ENCODE measurements at places on chromosomes 6 and 20.

- DNase-seq: no peak
Observed at GRCh38 chr6:109260126-109260525, 122.1 kb downstream of the CD164 start.

DNA sequence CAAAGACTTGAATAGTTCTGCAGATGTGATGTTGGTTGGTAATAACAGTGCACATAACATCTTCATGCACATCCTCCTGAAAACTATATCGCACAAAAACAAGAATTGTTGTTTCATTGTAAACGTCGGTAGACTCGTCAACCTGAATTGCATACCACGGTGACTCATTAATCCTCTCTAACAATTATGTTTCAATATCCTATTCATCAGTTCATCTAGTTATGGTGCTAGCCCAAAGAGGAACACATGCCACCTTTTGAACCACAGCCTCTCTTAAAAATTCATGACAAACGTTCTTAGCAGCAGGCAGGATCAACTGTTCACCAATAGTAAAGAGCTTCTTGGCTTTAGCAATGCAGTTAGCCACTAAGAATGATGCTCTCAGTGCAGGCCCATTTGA lies 25.0 kb downstream of the CRYBG1 start:
- DNase-seq: no peak

DNA sequence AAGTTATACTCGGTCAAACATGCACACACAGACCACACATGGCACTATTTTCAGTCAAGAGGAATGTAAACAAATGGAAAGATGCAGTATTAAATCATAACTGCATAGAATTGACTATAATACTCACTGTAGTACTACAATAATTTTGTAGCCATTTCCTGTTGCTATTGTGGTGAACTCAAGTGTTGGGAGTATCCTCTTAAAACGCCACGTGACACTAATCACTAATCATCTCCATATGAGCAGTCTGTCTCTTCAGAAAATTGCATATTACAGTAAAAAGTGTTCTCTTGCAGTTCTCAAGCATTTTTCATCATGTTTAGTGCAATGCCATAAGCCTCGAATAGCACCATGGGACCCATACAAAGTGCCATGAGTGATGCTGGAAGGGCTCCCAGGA lies 258.7 kb upstream of the ID4 start:
- DNase-seq: no peak

- DNase-seq: peak; percentile 50
Observed at GRCh38 chr6:32796848-32797776, 19.7 kb downstream of the HLA-DOB start.

DNA sequence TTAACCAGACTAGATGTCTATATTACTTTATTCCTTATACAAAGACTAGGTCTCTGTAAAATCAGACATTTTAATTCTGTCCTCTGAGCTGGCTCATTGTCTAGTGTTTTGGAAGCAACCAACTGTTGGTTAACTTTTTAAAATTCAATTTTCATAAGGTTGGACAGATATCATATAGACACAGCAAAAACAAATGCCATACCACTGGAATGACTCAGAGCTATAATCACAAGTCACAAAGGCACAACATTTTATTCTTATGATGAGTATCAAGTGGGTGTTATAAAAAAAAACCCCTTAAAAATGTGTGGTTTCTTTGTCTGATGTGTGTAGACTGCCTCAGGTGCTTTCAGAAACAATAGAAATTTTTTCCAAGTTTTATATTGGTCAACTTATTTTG lies 296.2 kb upstream of the MARCKS start:
- DNase-seq: no peak

GRCh38 chr20:32551693-32552092 lies 33.4 kb downstream of the NOL4L start:
- DNase-seq: no peak

DNA sequence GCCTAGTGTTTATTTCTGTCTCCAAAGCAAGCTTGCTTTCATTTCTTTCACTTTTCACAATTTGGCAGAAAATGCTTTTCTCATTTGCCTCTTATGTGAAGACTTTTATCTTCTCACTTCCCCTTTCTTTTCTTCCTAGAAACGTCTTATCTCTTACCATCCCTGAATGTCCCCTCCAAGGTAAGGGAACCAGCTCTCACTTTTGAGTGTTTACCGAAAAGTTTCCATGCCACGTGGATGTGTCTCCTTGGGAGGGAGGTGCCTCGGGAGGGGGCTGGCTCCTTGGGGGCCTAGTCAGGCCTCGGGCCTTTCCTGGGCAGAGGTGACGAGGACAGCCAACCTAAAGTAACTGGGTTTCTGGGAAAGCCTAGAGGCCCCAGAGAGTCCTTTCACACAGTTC lies 127.4 kb downstream of the CD24 start:
- no peak for DNase-seq

DNA sequence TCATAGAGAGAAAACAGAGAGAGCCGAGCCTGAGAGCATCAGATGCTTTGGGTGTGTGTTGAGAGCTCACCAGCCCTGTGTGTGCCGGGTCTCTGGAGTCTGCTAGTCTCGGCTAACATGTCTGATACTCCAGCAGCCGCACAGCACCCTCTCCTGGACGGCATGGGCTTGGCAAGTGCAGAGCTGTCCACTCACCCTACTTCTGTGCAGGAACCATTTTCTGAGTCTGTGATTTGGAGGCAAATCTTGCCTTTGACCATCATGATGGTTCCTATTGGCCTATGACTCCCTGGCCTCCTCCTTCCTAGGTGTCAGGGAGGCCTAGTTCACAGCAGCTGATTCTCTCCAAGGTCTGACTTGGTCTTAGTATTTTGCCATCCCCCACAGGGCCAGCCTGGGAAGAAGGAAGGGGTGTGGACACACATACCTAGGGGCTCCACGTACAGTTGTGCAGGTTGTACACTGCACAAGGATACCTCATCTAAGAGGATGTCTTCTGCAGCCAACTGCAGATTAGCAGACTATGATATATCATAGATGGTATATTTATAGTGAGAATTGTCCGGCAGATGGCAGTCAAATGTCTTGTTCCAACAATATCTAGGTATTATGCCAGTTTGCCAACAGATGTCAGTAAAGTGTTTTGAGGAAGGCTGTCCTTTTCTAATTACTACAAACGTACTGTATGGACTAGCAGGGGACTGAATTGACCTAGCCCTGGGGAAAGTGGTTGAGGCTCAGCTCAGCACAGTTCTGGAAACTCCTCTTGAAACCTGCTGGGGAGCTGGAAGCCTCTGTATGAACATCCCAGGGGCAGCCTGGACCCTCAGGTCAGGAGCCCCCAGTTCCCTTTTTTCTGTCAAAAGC lies 13.0 kb downstream of the FGD2 start:
- DNase-seq: peak; percentile 85

GRCh38 chr6:41332842-41333736 lies 2.3 kb upstream of the NCR2 start:
- no peak for DNase-seq

GRCh38 chr6:26659042-26659999 lies at the start of gene ZNF322:
Gene ZNF322, minus strand, starts transcription at chr6:26659746. Its CDS starts 21,193 bp downstream, at chr6:26638553.
- DNase-seq: peak; percentile 83

GRCh38 chr6:155417454-155417853 lies 38.2 kb downstream of the NOX3 start:
- DNase-seq: no peak

All from Jurkat, Clone E6-1 (cell line).